Activated CD8-positive, alpha-beta memory T cell treated with anti-CD3 and anti-CD28 coated beads, Interleukin-2, amount 50 U/mL, for 48 hours (primary cell): ENCODE measurements at places on chromosomes 5 and 9.

DNA sequence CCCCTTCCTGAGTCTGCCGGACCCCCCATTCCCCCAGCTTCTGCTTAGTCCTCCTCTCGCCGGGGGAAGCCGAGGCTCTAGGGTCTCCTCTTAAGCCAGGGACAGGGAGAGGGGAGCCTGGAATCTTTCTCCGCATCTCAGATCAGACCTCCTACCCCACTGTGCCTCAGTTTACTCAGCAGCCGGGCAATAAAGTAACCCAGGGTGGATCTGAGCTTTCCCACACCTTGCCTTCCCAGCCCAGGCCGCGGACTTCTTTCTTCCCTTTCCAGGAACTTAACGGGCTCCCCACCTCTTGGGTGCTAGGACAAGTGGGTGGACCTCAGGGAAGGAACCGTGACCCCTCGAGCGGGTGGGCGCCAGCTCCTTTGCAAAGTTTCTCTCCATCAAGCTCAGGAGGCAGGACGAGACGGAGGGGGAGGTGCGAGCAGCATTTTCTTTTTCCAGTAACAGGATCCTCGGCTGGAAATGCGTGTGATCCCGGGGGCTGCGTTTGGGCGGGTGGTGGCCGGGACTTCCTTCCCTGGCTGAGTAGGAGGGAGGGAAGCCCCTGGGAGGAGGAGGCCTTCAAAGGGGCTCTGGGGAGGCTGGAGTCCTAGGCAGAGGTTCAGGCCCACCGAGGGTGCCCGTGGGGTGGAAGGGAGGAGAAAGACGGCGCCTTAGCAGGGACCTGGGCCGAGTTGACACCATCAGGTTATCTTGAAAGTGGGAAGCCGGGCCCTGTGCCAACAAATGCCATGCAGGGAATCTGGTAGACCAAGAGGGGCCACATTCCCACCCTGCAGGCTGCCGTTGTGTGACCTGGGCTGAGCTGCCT, 795 bp downstream of the DAB2IP start:
- no peak for DNase-seq

DNA sequence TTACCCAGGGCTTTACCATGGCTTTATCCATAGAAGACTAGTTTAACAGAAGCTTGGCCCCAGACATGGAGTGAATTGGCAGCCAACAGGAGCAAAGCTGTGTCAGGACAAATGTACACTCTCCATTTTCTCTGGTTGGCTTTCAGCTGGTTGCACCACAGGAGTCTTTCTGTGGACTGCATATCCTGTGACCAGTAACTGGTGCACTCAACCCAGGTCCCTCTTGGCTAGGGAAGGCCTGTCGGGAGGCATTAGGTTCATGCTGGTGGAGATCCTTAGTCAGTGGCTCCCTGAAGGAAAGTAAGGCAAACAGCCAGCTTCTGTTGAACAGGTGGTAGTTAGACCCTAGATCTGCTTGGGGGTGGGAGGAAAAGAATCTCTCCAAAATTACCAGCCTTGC, 146.9 kb upstream of the TLX3 start:
- DNase-seq, result no peak

GRCh38 chr5:22678886-22679285, 174.3 kb downstream of the CDH12 start:
- DNase-seq, result no peak

- no peak for DNase-seq
Observed at GRCh38 chr9:30048396-30048795, 2336.0 kb upstream of the ACO1 start.

DNA sequence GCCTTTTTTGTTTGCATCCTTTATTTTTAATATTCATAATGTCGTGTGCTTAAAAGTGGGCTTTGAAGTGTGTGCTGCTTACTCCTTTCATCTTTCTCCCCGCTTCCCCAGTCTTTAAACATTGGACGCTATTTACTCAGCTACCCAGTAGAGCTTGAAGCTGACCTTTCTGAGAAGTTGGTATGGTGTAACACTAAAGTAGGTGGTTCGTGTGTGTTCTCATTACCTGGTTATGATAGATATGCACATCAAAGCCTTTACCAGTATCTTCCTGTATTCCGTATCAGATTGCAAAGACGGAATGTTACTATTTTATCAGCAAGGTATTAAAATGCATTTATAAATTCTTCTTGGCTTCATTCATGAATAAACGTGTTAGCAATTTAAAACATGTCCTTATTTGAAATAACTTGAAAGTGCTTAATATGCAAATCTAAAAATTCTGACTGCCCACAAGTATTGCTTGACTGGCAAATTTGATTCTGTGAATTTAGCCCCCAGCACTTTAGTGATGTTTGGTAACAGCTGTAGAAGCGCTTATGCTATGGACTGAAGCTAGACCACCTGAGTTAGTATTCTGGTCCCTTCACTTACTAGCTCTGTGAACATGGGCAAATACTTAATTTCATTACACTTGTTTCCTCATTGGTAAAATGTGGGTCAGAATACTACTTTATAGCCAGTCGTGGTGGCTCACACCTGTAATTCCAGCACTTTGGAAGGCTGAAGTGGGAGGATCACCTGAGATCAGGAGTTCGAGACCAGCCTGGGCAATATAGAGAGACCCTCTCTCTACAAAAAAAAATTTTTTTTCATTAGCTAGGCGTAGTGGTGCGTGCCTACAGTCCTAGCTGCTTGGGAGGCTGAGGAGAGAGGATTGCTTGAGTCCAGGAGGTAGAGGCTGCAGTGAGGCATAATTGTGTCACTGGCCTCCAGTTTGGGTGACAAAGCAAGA, 1.7 kb downstream of the RRAGA start:
- no peak for DNase-seq

DNA sequence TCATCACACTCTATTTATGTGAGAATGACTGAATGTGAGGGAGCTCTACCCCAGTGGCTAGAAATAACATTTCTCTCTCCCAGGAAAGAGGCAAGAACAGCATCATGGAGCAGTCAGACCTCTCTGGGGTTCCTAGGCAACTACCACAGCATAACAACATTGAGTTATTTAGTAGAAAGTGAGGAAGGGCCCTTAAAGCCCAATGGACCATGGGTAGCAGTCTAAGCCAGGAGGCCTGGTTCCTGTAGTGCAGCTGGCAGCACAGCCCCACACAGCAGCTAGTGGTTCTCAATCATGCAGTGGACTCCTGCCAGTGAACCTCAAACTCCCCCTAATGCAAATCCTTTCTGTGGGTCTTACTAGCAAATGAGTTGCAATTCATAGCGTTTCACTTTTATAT, 55.3 kb downstream of the SPEF2 start:
- no peak for DNase-seq
